ENCODE measurements at places on chromosomes 2 and 18.

- DNase-seq = no peak
Measured at GRCh38 chr18:13246591-13246990, 28.0 kb downstream of the LDLRAD4 start.

DNA sequence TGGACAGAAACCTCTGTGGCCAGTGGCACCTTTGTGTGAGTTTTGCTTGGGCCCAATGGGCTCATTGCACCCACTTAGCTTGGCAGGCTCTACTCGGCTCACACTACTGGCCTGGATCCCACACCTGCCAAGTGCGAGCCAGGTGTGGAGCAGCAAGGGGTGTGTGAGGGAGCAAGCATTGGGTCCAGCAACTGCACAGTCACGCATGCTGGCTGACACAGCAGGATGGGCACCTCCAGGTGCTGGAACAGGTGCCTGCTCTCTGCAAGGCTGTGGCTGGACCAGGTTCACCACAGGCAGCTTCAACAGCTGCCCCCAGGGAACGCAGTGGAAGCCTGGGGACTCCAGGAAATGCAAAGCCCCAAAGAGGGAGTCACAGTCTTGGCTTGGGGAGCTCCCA lies 94.2 kb downstream of the DOK6 start:
- no peak for DNase-seq

DNA sequence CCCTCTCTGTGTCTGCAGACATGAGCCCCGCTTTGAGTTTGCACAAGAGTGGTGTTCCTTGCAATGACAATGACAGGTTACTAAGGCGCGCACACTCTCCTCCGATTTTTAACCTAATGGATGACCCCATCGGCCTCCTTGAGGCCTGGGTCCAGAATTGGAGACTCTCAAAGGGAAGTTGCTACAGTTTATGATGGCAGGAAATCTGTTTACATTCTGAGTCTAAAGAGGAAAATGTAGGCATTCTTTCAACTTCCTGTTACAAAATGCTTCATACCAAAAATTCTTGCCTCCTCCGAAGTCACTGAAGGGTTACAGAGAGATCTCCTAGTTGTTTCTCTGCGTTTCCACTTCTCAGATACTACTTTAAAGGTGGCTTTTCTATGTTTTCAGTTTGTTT lies 225.3 kb upstream of the AGAP1 start:
- DNase-seq = no peak

GRCh38 chr18:77111449-77111848 lies 21.1 kb downstream of the MBP start:
- DNase-seq = no peak

- DNase-seq = no peak
Measured at GRCh38 chr18:37238282-37239108, 327.1 kb downstream of the CELF4 start.

- DNase-seq = no peak
Measured at GRCh38 chr2:237647176-237648015, 20.0 kb downstream of the LRRFIP1 start.

GRCh38 chr2:103667335-103667884 lies 905.6 kb downstream of the TMEM182 start:
- DNase-seq = no peak

DNA sequence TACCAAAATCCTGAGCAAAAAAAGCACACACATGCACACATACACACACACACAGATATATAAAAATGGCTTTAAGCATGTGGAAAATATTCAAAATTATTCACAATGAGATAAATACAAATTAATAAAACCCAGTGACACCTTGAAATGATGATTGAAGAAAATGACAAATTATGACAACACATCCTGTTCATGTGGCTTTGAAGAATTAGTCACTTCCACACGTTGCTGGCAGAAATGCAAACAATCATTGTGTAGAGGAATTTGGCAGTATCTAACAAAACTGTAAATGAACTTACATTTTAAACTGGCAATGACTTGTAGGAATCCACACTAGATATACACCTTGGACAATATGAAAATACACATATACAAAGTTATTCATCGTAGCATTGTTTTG lies 95.8 kb upstream of the RGPD4 start:
- DNase-seq = no peak

- DNase-seq = no peak
Measured at GRCh38 chr2:15775753-15776628, 164.4 kb upstream of the MYCN start.

DNA sequence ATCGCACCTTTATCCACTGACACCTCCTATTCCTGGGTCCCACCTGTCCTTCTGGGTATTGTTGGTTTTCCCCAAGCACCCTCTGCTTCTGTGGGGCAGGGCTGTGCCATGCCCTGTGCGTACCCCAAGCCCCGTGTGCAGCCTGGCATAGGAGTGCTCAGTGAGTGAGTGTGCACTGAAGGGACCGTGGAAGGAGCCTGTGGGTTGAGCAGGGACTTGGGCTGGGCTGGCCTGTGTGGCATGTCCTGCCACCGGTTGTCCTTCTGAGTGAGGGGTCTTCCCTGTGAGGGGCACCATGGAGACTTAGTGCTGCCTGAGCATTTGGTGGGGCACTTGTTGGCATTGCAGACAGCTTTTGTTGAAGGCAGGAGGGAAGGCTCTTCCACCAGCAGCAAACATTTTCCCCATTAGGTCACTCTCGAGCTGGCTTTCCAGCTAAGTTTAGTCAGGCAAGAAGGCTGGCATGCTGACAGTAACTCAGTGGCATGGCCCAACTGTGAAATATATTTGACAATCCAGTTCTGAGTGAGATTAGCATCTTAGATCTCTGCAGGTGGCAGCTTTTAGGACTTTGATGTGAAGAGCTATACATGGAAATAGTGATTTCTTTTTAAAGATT lies 64.7 kb downstream of the LPIN1 start:
- no peak for DNase-seq

- DNase-seq = no peak
Measured at GRCh38 chr2:105255979-105256378, 14.4 kb downstream of the GPR45 start.

DNA sequence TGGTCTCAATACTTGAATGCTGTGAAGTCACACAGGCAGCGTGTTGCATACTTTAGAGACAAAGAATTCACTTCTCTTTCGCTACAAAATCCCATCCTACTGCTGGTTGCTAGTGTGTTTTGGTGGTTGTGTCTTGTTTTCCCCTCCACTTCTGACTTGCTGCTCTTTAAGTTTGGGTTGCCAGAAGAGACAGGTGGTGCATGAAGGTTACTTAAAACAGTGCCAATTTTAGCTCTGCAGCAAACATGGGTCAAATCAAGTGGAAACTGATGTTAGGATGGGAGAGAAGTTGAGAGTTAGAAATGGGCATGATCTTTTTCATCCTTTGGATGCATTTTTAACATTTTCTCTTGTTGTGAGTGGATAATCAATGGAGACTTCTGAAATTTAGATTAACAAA lies 136.2 kb upstream of the KCNH7 start:
- no peak for DNase-seq

- no peak for DNase-seq
Measured at GRCh38 chr18:44716697-44717163, 36.0 kb downstream of the SETBP1 start.

GRCh38 chr2:186339716-186340115 lies 146.3 kb upstream of the ZC3H15 start:
- no peak for DNase-seq

GRCh38 chr18:6712401-6712800 lies 17.1 kb upstream of the ARHGAP28 start:
- no peak for DNase-seq

DNA sequence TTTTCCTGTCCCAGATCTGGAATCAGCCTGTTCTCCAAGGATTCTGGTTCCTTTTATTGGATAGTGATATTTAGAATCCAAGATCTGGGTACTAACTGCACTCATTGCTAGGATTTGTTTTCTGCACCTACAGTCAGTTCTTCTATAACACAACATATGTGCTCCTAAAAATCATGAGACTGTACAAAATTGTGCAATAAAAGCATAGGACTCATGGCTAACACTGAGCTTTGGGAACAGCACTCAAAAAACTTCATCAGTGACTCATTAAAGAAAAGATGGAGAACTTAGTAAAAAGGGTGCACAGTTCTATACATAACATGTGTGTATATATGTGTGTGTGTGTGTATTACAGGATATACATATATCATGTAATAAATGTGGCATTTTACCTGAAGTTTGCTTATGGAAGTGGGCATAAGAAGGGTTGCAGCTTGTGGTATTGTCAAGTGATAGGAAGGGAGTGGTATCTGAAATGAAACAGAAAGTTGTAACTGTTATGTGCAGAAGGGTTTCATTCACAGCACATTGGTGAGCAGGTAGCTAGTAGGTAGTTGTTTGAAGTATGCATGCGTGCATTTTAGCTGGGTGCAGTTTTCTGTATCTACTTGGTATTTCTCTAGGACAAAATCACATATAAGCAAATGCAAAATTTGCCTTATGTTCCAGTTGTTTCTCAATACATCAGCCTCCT lies 5.9 kb upstream of the SCYGR2 start:
- DNase-seq = no peak

GRCh38 chr18:74414953-74415515 lies 42.1 kb downstream of the DIPK1C start:
- DNase-seq = no peak

DNA sequence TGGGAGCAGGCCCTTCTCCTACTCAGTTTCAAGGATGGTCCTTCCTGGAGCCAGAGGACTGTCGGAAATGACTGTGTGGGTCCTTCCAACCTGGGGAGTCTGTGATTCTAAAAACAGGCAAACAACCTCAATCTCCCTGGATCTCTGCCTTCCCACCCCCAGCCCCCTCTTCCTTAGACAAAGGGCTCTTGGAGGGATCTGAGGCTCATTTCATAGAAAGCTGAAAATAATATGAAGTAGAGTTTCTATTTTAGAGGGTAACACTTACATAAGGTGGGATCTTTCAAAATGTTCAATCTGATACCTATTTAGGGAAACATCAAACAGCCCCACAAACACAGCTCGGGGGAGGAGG lies 69.4 kb downstream of the RHOB start:
- no peak for DNase-seq

DNA sequence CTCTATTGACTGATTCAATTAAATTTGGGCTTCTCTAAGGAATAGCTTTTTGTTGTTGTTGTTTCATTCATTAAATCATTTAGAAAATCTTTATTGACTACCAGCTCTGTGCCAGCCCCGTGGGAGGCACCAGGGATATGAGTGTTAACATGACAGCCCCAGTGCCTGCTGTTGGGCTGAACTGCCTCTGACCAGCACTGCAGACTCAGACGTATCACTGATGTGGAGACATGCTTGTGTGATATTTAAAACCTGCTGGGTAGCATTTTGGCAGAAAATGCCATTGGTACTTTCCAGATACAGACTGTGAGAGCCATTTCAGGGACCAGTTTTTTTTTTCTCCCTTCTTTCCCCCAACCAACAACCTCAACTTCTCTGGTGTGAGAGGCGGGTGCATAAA lies 38.6 kb upstream of the KCNF1 start:
- no peak for DNase-seq

DNA sequence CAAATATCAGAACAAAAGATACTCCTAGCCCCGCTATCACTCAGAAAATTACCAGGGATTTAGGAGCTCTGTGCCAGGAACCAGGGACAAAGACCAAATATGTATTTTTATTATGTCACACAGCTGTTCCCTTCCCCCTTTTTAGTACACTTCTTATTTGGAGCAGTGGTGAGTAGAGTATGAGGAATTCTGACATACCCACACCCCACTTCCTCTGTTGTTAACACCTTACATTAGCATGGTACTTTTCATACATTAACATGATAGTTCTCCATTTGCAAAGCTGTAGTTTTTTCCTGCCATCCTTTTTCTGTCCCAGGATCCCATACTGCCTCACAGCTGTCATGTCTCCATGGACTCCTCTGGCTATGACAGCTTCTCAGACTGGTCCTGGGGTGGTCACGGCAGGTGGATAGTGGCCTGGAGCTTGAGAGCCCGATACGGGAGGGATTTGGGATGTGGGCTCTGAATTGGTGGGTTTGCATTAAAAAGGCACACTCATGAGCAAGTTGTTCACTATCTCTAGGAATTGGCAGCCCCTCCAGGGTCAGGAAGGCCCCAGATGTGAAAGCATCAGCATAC lies 100.2 kb downstream of the SH3RF3 start:
- DNase-seq = no peak

GRCh38 chr2:112959109-112959812 lies 18.5 kb upstream of the IL36G start:
- DNase-seq = no peak

GRCh38 chr2:177649568-177650518 lies 257.3 kb downstream of the AGPS start:
- no peak for DNase-seq

GRCh38 chr18:78912844-78913243 lies 66.8 kb upstream of the SALL3 start:
- DNase-seq = no peak

DNA sequence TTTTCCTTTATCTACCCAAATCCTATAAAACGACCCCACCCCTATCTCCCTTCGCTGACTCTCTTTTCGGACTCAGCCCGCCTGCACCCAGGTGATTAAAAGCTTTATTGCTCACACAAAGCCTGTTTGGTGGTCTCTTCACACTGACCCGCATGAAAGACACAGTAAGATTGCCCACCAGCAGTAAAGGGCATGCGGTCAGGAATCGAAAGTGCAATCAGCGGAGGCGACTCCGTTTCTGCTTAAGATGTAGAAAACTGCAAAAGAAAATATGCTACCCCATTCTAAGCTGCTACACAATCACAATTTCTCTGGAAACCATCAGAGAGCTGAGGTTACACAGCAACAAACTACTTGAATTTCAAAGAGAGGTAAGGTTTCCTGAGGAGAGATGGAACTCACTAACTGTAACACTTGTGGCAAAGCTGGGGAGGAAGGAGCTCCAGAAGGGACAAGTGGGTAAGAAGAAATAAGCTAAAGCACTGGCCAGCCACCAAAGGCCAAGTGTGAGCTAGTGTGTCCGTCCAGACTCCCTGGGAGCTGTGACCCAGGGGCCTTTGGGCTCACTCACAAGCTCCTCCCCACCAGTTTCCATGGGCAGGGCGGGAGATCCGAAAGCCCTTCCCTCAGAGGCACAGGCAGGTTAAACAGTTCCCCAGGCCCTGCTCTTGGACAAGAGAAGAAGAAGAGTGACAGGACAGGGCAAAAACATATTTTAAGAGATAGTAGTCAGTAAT lies 72.8 kb upstream of the TGFA start:
- DNase-seq = no peak

DNA sequence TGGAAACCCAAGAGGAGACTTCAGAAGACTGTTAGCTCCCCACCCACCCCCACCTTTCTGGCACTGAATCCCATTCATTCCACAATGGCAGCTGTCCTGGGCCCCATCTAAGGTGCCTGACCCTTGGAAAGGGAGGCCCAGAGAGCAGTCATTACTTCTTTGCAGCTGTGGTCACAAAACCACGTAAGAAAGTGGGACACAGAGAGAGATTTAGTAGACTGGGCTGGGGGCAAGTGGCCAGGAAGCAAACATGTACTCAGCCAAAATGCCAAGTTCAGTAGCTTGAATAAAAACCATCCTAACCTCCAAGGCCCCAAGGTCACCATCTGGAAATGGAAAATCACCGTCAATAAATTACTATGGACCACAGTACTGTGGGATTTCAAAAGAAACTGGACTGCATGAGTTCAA lies 381.4 kb downstream of the TNS1 start:
- no peak for DNase-seq

GRCh38 chr18:22052405-22053105 lies 116.8 kb upstream of the GATA6 start:
- no peak for DNase-seq

GRCh38 chr2:206250041-206250897 lies 24.2 kb upstream of the ZDBF2 start:
- no peak for DNase-seq

- DNase-seq = no peak
Measured at GRCh38 chr2:100060875-100061274, 81.5 kb downstream of the AFF3 start.

Data from activated CD8-positive, alpha-beta memory T cell treated with anti-CD3 and anti-CD28 coated beads for 4 hours (primary cell).